ENCODE measurements at places on chromosomes 5 and 9.

- DNase-seq, result no peak
Measured at GRCh38 chr5:39459071-39459470, 34.3 kb upstream of the DAB2 start.

- no peak for DNase-seq
Measured at GRCh38 chr9:69093471-69094103, 58.0 kb downstream of the FXN start.

DNA sequence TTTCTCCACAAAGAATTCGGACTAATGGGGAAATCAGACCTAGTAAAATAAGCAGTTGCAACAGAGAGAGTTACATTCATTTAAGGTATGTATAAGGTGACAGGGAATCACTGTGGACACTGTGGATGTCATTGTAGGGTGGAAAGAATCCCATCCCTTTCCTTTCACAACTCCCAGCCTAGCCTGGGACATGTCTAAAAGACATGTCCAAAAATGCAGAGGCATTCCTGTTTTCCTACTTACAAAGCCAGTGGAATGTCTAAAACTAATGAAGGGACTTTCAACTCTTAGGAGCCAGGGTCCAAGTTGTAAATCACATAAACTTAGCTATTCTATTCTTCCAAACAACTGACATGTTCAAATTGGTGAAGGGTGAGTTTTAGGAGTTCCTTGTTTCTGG lies 511.0 kb downstream of the PRELID2 start:
- no peak for DNase-seq

- no peak for DNase-seq
Measured at GRCh38 chr9:137236936-137237421, 4.1 kb upstream of the TUBB4B start.

GRCh38 chr5:95331358-95331757 lies 46.5 kb upstream of the MCTP1 start:
- DNase-seq, result no peak

- no peak for DNase-seq
Measured at GRCh38 chr9:37575921-37576721, at the start of gene FBXO10. Gene FBXO10 (minus strand): TSS chr9:37576380. CDS start chr9:37541768, 34,612 bp downstream.

DNA sequence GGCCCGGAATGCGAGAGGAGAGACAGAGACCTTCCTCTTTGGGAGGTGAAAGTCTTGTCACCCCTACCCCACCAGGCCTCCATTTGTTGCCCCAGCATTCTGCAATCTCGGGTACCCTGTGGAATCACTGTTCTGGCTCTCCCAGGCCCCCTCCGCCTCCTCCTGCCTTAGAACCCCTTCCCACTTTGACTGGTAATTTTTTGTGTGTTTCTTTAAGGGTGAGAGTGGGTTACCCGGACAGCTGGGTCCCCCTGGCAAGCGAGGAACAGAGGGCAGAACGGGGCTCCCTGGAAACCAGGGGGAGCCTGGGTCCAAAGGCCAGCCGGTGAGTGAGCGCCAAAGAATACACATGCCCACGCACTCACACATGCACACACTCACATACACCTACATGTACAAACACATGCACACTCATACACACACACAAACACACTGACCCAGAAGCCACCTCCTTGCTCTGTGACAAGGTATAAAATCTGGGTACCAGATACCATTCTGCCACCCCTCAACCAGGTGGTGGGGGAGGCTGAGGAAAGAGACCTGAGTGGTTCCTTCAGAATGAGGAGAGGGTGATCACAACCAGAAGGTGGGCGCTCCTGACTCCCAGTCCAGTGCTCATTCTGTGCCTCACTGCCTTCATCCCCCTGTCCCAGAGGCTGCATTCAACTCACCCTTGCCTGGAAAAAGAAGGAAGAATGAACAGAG lies 30.9 kb upstream of the ORM1 start:
- DNase-seq, result no peak
